ENCODE measurements at places on chromosomes 12 and 14.
A peak's percentile ranks its signal among the peaks of the same experiment; 100 is the strongest.

- DNase-seq: no peak
Measured at GRCh38 chr12:39405580-39405979, 37.3 kb downstream of the KIF21A start.

DNA sequence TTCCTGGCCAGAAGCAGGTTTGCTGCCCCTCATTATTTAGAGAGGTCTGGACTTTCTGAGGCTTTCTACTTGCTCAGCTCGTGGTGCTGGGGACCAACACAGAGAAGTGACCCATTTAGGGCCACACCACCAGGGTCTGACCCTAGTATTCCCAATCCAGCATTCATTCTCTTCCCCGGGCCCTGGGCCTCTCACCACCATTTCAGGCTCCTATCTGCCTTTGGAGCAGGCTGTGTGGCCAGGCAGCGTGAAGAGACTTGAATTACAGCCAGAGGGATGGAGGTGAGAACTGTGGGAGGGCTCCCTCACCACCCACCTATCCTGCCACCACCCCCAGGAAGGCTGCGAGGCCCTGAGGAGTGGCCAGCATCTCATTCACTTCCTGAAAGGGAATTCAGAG is 24.6 kb downstream of the FAM222A start:
- DNase-seq: no peak

GRCh38 chr12:19553175-19553574 is 113.9 kb downstream of the AEBP2 start:
- no peak for DNase-seq

DNA sequence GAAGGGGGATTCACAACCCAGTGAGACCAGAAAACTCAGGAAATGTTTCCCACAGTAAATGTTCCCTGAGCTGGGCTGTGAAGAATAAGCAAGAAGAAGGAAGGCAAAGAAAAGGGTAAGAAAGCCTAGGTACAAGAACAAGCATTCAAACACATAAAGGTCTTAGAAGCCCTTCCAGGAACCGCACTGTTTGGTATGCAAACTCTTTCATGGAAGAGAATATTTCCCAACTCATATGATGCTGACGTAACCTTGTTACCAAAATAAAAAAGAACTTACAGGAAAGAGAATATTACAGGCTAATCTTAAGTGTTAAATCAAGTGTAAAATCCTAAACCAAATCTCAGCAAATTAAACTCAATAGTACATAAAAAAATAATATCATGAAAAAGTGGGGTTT is 23.6 kb downstream of the MED6 start:
- no peak for DNase-seq

DNA sequence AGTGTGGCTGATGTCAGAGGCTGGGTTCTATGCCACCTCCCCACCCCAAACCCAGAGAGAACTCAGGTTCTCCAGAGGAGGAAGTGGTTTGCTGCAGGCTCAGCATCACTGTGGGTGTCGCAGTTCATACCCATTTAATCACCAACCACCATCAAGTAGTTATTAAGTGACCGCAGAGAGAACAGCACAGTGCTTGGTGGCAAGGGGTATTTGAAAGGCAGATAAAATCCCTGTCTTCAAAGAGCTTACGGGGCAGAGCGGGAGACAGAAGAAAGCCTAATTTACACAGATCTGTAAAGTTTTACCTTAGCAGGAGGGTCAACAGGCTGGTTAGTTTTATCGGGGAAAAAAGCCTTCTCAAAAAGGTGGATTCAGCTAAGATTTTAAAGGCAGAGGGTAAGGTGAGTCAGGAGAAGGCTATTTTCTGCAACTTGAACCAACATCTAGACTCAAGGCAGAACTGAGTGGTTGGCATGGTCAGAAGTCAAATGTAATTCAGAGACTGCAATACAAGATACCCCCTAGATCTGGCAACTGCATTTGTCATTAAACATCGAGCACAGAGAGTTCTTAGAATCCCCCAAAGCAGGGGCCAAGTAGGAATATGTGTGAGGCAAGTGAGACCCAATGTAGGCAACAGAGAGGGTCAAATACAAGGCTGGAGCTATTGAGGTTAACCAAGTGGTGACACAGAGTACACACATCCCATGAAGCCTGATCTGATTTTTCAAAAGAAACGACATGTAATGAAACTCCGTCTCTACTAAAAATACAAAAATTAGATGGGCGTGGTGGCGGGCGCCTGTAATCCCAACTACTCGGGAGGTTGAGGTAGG is 13.2 kb downstream of the PXN start:
- DNase-seq: peak; percentile 30

GRCh38 chr12:4448943-4449850 is 3.6 kb upstream of the FGF6 start:
- DNase-seq: no peak

DNA sequence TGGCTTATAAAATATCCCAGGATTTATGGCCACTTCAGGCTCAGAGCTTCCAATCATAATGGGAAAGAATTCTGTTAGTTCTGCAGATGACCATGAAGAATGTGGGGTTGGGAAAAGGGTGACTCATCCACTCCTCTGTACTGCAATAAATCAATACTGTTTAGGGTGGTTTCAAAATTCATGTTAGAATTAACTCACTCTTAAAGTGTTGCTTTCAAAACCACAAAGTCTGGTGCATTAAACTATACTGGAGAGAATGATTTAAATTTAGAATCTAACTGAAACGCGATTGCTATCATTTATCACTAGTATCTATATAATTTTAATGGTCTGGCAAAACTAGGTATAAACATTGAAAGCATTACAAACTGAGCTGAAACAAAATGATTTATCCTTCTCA is 798 bp downstream of the CCDC198 start:
- DNase-seq: no peak

- DNase-seq: no peak
Measured at GRCh38 chr12:10358131-10358530, 31.7 kb downstream of the KLRK1 start.

GRCh38 chr14:32399920-32400319 is 70.8 kb downstream of the AKAP6 start:
- DNase-seq: no peak

Data from GF-D8 (cell line).